ENCODE measurements at places on chromosomes 1 and 21.

DNA sequence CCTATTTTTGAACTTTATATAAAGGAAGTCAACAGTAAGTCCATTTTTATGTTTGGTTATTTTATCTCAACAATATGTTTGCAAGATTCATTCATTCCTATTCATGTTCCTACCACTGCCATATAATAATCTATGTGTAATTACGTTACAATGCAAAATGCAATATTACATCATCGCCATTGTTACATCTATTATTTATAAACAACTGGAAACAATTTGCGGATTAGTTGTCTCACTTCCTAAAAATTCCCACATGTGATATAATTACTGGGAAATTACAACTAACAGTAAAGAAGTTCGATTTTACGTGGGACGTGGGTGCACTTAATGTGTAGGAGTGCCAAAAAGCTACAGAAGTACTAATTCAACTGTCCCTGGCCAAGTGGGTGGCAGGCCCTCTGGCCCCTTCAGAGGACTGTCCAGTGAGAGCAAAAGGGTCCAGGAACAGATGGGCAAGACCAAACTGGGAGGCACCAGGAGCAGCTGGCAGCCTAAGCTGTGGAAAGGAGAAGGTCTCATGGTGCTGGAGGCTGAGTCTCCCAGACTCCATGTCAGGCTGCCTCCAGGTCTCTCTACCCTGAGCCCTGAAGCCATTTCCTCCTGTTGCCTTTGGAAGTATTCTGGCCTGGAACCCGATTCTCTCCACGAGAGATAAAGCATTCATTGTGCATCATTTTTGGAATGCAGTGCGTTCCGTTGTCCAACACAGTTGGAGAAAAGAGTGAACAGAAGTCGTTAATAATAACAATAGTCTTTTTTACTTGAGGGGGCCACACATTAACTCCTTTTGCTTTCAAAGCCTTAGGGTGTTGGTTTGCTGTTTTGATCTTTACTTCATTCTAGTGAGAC, 42.9 kb downstream of the TNNT2 start:
- DNase-seq = no peak

GRCh38 chr1:56578138-56578962, 1.0 kb downstream of the PLPP3 start:
- DNase-seq = no peak

GRCh38 chr1:202812176-202813026, 1.6 kb downstream of the PCAT6 start:
- no peak for DNase-seq

DNA sequence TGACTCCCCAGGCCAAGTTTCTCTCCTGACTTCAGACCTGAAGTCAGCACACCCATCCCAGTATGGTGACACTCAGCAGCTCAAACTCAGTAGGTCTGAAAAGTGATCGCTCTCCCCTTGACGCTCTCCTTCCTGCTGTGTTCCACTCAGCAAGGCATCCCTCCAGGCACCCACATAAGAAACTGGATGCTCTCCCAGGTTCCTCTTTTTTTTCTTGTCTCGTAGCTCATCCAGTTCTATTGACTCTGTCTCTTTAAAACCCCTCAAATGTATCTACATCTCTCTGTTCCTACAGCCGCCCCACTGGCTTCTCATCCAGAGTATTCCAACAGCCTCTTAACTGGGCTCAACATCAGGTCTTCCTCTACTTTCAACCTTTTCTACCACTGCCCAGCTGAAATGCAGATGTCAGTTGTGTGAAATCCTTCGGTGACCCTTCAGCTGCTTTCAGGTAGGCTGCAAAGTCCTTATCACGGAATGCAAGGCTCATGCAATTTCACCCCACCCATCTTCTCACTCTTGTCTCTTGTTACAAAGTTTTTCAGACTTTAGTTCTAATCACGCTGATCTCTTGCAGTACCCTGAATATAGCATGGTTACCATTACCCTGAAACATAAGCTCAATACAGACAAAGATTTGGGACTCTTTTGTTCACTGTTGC, 286.2 kb upstream of the POU3F1 start:
- no peak for DNase-seq

DNA sequence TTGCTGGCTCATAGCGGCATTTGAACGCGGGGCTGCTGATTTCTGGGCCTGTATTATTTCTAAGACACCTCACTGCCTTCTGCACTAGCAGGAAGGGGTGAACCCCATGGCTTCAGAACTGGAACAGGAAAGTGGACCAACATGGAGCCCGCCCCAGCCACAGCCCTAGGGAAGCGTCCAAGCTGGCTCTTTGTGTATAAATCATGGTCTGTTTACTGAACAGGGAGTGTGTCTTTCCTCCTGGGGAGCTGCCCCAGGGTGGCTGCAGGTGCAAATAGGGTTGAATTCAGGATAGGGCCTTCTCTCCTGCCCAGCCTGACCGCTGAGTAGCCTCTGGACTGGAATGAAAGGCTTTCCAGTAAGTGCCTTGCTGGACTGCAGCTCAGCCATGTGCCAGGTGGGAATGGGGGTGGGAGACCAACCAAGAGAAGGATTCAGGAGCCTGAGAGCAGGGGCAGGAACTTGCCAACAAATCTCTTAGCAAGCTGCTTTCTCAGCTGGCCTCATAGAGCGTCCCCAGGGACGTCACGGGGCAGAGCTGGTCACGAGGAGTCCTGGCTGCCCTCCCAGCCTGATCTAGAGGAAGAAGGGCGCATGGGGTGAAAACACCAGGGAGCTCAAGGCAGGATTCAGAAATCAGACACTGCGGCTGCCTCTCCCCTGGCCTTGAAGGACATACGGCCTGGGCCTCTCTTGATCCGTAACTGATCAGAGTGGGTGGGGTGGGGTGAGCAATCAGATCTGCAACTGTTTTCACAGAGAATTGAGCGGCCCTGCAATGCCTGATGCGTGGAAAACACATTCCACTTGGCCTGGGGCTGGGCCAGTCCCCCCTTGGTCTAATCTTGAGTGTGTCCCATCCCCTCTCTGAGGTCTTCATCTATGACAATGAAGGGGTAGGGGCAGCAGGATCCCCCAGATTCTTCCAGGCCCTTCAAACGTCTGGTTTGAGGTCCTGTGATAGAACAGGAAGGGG, 56.5 kb upstream of the SELENON start:
- DNase-seq = no peak

- DNase-seq = no peak
These were observed 47.4 kb downstream of the ECE1 start for GRCh38 chr1:21242846-21243245.

GRCh38 chr21:42417533-42417932, 13.8 kb downstream of the UBASH3A start:
- DNase-seq = no peak

- no peak for DNase-seq
These were observed 30.9 kb downstream of the C1orf116 start for GRCh38 chr1:207001492-207002245.

DNA sequence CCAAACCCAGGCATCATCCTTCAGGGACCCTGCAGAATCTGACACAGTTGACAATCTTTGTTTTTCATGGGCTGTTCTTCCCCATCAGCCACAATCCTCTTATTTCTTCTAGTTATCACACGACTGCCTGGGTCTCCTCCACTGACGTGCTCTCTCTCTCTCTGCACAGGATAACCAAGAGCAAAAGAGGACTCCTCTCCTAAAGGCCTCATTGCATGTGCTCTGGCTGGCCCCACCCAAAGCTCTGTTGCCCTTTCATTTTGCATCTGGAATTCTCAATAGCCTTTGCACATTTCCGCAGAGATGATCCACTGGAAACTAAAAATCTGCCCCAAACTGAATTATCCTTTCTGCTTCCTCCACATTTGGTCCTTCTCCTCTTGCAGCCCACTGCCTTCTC, 58.5 kb downstream of the KANK4 start:
- DNase-seq = no peak

DNA sequence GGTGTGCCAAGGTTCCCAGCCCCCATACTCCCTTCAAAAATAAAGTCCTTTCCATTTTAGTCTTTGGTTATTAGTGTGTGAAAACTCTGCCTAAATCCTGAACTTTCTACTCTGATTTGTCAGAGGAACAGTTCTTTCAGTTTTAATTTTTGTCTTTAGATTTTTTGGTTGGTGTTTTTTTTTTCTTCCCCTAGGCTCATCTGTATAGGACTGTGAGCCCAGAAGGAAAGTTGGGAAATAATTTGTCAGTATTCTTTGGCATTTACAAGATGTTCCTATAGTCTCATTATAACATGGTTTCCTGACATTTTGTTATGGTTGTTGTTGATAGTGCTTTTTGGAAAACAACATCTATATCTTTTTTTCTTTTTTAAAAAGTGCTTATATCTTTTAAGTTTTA, 38.0 kb downstream of the LAMC1 start:
- no peak for DNase-seq

GRCh38 chr1:147109041-147109440, 63.2 kb downstream of the PRKAB2 start:
- no peak for DNase-seq

DNA sequence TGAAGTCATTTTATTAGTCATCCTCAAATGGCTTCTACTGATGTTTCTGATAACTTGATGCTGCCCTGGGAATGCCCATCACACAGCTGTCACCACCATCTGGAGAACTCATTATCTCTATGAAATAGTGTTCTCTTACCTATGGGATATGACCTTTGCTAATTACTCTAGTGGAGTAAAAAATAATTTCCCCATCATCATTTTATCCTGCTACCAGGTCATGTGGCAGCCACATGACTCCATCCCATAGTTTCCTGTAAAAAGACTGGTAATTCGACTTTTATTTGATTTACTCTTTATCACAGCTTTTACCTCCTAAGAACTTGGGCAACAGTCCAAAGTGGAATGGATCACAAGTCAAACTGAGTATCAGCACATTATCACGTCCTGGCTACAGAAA, 76.1 kb upstream of the USP25 start:
- no peak for DNase-seq

- no peak for DNase-seq
These were observed 2.0 kb downstream of the RCSD1 start for GRCh38 chr1:167631936-167632614.

DNA sequence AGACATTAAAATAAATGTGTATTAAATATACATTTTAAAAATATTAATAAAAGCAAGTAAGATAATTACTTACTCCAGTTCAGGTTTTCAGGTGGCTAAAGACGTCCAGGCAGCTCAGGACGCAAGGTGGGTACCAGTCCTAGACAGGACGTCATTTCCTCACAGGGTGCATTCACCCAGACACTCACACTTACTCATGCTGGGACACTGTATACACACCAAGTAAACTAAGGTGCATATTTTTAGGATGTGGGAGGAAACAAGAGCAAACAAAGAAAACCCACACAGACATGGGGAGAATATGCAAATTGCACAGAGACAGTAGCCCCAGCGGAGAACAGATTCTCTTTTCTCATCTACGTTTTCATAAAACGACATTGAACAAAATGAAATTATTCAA, 457.9 kb downstream of the BRINP3 start:
- DNase-seq = no peak

- no peak for DNase-seq
These were observed 16.3 kb downstream of the TAL1 start for GRCh38 chr1:47215713-47216112.

- DNase-seq = no peak
These were observed 862 bp upstream of the PLEKHO1 start for GRCh38 chr1:150148837-150149270.

GRCh38 chr1:43466403-43466802, 12.7 kb upstream of the HYI start:
- DNase-seq = no peak

DNA sequence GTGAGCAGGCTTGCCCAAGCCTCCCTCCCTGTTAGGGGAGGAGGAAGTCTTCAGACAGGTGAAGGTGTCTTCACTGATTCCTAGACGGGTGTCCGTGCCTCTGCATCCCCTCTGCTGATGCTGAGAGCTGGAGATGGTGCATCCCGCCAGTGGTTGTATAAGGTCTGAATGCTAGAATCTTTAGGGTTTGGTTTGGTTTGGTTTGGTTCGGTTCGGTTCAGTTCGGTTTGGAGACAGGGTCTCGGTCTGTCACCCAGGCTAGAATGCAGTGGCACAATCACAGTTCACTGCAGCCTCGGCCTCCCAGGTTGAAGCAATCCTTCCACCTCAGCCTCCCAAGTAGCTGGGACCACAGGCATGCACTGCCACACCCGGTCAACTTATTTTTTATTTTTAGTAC, 153.6 kb downstream of the PGBD5 start:
- no peak for DNase-seq

DNA sequence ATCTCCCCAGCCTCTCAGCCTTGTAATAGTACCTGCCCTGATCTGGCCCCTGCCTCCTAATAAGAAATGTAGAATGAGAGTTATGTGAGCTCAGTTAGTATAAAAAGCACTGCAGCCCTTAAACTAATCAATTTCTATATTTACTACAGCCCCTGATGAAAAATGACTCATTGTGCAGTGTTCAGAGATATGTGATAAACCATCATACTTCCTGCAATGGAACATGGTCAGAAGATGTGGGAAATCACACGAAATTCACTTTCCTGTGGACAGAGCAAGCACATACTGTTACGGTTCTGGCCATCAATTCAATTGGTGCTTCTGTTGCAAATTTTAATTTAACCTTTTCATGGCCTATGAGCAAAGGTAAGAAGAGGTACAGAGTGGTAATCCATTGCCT, 176.8 kb upstream of the PDE4B start:
- no peak for DNase-seq

- no peak for DNase-seq
These were observed 484.8 kb downstream of the BRINP3 start for GRCh38 chr1:189992856-189993255.

- DNase-seq = no peak
These were observed 238.7 kb upstream of the SNX7 start for GRCh38 chr1:98422816-98423215.

GRCh38 chr1:231338270-231339128, at the start of gene SPRTN:
SPRTN (plus strand) TSS chr1:231338293; CDS start chr1:231338384, 91 bp downstream.
- no peak for DNase-seq

GRCh38 chr21:41011951-41012366, 156.0 kb upstream of the BACE2 start:
- DNase-seq = no peak

DNA sequence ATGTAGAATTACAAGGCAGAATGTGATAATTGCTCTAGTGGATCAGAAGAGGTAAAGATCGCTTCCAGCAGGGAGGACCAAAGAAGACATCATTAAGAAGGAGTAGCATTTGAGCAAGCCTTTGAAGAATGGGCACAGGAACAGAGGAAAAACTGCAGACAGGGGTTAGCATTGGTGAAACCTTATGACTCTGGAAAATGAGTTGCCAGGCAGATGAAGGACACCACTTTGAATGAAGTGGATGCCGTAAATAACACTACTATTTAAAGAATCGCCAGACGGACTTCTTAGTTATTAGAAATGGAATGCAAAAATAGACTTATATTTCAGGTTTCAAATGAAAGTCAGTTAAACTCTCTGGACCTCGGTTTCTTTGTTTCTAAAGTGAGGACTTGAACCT, 727.7 kb downstream of the USP25 start:
- DNase-seq = no peak

- no peak for DNase-seq
These were observed 34.6 kb downstream of the KCNH1 start for GRCh38 chr1:211099393-211099792.

Data from LNCaP clone FGC (cell line).